Activated naive CD4-positive, alpha-beta T cell treated with anti-CD3 and anti-CD28 coated beads for 36 hours (primary cell): ENCODE measurements at places on chromosomes 6 and 20.

- DNase-seq = no peak
Observed at GRCh38 chr6:27452496-27452897, 20.4 kb downstream of the ZNF184 start.

DNA sequence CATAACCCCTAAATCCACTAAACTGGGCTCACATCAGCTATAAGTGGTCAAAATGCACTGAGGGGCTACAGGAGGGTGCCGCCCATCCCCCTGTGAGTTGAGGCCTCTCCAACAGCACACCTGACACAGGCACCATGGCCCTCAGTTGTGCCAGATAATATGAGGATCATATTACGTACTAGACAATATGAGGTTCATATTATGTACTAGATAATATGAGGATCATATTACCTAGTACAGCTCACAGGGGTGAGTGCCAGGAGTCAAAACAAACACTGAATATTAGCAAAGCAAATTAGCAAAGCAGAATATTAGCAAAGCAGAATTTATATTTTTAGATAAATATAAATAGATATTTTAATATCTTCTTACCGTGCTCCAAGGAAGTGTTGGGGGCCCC, 35.3 kb downstream of the CD24 start:
- DNase-seq = no peak

DNA sequence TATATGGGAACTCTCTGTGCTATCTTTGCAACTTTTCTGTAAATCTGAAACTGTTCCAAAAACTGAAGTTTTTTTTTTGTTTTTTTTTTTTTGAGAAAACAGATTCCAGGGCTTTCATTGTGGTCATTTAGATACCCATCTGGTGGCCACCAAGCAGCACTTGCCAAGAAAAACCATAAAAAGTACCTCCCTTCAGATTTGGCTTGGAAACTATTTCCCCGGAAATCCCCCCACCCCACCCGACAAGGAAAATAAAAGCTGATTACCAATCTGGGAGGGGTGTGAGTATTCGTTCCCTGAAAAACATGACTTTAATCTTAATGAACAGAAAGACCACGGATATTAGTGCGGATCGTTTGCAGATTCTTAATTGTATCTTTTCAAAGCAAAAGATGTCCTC, 1.9 kb downstream of the NFATC2 start:
- no peak for DNase-seq

DNA sequence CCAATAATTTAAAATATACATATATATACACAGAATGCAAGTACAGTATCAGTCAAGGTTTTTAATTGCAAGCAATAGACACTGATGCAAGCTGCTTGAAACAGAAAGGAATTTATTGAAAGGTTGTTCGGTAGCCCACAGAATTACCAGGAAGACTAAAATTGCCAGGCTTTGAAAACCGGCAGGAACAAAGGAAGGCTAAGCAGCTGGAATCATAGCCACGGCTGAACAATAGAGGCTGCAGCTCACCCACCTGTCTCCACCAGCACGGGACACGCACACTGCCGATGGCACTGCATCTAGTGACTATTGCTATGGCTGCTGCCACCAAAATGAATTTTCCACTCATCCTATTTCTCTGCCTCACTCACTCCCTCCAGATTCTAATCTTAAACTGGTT, 22.0 kb upstream of the L3MBTL3 start:
- DNase-seq = no peak

DNA sequence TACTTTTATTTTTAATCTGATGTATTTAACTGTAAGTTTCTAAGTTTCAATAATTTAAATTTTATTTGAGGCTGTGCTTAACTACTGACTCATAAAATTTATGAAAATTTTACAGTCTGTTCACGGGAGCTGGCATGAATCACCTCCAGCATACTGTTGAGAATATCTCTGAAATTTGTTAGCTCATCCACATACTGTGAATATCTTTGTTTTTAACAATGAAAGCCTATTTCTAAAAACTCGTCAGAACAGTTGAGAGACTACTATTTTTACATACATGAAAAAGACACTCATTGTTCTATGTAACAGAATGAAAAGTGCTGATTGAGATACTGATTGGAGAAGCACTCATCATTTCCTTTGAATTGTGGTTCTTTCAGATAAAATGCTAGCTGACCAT, 749.3 kb downstream of the TENT5A start:
- no peak for DNase-seq
